ENCODE measurements at places on chromosomes 6 and 20. TPM values are rescaled to one million over a fixed set of nuclear protein-coding genes. Genes with fewer than 3 reads are reported as not detected.

Gene GNAS-AS1
- 1.7 TPM for total RNA-seq

DNA sequence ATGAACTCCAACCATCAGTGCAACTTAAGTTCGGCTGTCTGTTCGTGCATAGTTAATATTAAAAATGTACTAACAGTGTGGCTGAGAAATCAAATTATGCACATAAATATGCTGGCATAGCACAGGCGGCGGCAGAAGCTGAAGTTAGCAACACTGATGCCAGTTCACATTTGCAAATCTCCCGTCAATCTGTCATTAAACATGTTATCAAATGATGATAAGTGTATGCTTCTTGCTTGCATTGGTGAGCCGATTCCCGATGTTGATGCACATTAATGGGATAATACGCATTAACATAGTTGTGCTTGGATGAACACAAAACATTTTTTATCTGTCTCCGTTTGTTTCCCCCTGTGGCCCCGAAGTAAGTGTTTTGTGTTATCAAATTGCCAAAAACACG lies 309.4 kb downstream of the ZNF217 start:
- H3K36me3 ChIP-seq = no peaks in the 10 kb centered on the region
- no peaks in the 10 kb centered on the region for H3K4me1 ChIP-seq
- H3K4me3 ChIP-seq = no peak overlapping the region
- no peak overlapping the region for H3K27ac ChIP-seq

DNA sequence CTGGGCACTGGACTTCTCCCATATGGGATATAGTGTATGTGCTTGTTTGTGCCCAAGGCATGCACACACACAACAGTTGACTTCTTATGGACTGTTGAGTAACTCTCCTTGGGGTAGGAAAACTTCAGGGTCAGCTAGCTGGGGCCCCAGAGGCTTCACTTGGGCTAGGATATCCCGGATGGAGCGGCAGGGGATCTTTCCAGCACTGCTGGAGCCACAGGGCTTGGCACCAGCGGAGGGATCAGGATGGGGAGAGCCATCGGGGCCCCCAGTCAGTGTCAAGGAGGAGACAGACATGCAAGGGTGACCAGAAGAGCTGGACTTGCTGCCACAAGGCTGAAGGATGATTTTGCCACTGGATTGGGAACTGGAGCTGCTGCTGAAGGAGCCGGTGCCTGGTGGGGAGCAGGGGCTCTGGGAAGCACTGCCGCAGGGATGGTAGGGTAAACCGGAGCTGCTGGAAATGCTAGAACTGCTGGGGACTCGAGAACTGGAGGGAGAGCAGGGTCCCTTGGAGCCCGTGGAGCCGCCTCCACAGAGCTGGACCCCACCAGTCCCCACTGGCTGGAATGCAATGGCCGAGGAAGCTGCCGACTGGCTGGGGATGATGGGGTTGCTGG lies 1.5 kb downstream of the PSORS1C1 start:
- no peak overlapping the region for H3K4me3 ChIP-seq
- no peak for DNase-seq
- H3K4me1 ChIP-seq = no peaks in the 10 kb centered on the region
- H3K36me3 ChIP-seq = no peaks in the 10 kb centered on the region
- H3K27me3 ChIP-seq = no peaks in the 10 kb centered on the region

Gene KHDRBS2
- not detected for total RNA-seq

DNA sequence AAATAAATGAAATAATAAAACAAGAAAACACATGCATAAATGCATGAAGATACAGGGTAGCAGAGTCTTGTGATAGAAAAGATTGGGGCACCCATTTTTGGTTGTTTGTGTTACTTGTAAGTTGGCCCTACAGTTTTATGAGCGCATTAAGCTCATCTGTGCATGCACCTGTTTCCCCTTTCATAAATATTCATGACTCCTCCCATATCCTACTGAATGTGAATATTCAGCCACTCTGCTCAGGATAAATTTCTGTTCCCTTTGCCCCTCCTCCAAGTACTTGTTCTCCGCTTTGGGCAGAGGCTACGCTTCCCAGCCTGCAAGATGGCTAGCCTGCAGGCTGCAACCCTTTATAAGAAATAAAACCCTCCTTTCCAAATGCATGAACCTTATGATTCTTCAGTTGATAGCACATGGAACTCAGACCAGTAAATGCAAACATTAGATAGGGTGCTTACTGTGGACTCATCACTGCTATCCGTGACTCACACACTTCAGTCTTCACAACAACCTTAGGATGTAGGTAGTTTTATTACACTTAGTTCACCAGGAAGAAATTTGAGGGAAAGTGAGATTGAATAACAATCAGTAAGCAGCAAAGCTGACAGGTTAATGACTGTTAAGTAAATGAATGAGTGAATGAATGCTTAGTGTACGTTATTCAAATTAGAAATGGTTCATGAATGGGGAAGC lies 15.0 kb downstream of the ALDH8A1 start:
- no peak for DNase-seq
- H3K36me3 ChIP-seq = no peaks in the 10 kb centered on the region
- no peaks in the 10 kb centered on the region for H3K27me3 ChIP-seq
- H3K4me1 ChIP-seq = peaks cover 23% of the 10 kb centered on the region

- H3K27ac ChIP-seq = no peak overlapping the region
- H3K36me3 ChIP-seq = no peaks in the 10 kb centered on the region
- H3K4me1 ChIP-seq = peaks cover 11% of the 10 kb centered on the region
- no peak for DNase-seq
- no peaks in the 10 kb centered on the region for H3K27me3 ChIP-seq
Measured at GRCh38 chr6:34194772-34195171, 41.9 kb upstream of the HMGA1 start.

DNA sequence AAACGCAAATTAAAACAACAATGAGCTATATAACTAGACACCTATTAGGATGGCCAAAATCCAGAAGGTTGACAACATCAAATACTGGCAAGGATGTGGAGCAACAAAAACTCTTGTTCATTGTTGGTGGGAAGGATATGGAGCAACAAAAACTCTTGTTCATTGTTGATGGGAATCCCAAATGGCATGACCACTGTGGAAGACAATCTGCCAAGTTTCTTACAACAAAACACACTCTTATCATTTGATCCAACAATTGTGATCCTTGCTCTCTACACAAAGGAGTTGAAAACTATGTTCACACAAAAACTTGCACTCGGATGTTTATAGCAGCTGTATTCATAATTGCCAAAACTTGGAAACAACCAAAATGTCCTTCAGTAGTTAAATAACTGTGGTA lies 61.8 kb upstream of the LAMA2 start:
- H3K4me1 ChIP-seq = no peaks in the 10 kb centered on the region
- H3K36me3 ChIP-seq = no peaks in the 10 kb centered on the region
- no peak overlapping the region for H3K4me3 ChIP-seq
- no peak for DNase-seq
- no peak overlapping the region for H3K27ac ChIP-seq

GRCh38 chr6:97423190-97423589 lies 140.2 kb upstream of the MMS22L start:
- no peak overlapping the region for H3K27ac ChIP-seq
- H3K36me3 ChIP-seq = no peaks in the 10 kb centered on the region
- peaks cover 5% of the 10 kb centered on the region for H3K27me3 ChIP-seq
- DNase-seq = no peak
- H3K4me3 ChIP-seq = no peak overlapping the region

Gene MPIG6B
- total RNA-seq = 0.81 TPM

- peak overlapping the region; percentile 82 for H3K4me3 ChIP-seq
- DNase-seq = peak; percentile 33
- H3K27ac ChIP-seq = peak overlapping the region; percentile 89
Measured at GRCh38 chr20:1389703-1390580, 2.9 kb downstream of the FKBP1A start.

GRCh38 chr6:157864185-157864761 lies 41.2 kb downstream of the SNX9 start:
- DNase-seq = no peak
- H3K27ac ChIP-seq = peak overlapping the region; percentile 35

DNA sequence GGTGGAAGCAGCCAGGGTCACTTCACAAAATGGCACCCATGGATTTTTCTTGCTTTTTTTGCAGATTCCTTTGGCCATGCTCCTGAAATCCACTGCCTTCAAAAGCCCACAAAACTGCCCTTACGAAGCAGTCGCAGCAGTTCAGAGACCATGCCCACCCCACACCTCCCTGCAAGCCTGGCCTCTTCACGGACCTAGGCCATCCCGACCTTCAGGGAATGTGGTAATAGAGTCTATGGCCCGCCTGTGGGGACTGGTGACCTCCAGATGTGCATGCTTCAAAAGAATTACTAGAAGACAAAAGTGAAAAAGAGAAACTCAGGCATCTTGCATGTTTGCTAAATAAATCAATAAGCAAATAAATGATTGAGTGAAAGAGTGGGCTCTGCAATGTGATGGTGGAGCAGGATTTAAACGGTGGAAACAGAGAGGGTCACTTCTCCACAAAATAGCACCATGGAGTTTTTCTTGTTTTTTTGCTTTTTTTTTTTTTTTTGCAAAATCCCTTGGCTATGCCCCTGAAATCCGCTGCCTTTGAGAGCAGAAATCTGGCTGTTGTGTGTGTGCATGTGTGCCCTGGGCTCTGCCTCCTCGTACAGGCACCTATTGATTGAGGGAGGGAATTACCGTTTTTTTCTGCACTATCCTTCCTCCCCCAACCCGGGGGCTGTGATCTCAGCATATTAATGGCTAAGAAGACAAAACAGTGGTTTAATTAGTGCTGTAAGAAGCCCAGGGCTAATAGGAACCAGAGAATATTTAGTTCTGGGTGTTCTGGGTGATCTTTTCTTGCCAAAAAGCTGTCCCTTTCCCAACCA lies 107.4 kb downstream of the PXDC1 start:
- H3K4me1 ChIP-seq = no peaks in the 10 kb centered on the region
- no peaks in the 10 kb centered on the region for H3K36me3 ChIP-seq
- no peaks in the 10 kb centered on the region for H3K27me3 ChIP-seq
- no peak overlapping the region for H3K4me3 ChIP-seq
- no peak for DNase-seq
- no peak overlapping the region for H3K27ac ChIP-seq

- peak overlapping the region; percentile 70 for H3K27ac ChIP-seq
- H3K27me3 ChIP-seq = no peaks in the 10 kb centered on the region
- H3K36me3 ChIP-seq = peaks cover 69% of the 10 kb centered on the region
- H3K4me1 ChIP-seq = peaks cover 55% of the 10 kb centered on the region
- no peak for DNase-seq
- H3K4me3 ChIP-seq = no peak overlapping the region
Measured at GRCh38 chr20:1371202-1371782, 21.6 kb downstream of the FKBP1A start.

DNA sequence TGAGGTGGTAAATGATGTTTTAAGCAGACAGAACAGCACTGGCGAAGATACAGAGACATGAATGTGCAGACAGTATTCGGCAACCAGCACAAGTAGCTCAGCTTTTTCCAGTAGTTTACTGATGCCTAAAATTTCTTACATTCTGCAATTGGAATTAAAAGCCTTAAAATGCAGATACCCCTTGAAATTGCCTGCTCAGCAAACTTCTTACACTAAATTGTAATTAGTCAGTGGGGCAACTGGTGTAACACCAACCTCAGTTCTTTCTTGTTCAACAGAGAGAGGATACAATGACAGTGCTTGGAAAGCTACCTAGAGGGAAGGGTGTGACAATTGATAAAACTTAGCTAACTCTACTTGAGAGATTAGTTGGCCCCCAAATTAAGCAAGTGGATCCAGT lies 121.1 kb upstream of the ENPP5 start:
- no peaks in the 10 kb centered on the region for H3K4me1 ChIP-seq
- no peak overlapping the region for H3K27ac ChIP-seq
- H3K4me3 ChIP-seq = no peak overlapping the region
- H3K27me3 ChIP-seq = peaks cover 28% of the 10 kb centered on the region

DNA sequence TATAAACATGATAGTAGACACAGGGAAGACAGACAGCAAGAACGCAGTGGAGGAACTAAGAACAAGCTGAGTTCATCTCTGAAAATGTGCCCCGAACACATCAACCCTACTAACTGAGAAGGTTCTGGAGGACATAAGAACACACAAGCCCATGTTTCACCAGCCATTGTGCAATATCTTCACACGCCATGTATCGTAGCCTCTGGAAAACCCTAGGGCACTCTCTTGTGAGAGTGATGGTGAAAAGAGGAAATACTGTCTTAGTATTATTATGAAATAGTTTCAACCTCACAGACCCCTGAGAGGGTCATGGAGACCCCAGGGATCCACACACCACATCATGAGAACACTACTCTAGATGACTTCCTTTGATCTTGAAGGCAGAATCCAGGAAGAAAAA lies 26.1 kb upstream of the FOXF2 start:
- peaks cover 33% of the 10 kb centered on the region for H3K27me3 ChIP-seq
- no peak overlapping the region for H3K27ac ChIP-seq
- no peak for DNase-seq
- no peak overlapping the region for H3K4me3 ChIP-seq

Gene ADGRG6
- 1.3 TPM for total RNA-seq

Gene TNFRSF6B
- not detected for total RNA-seq

- no peak overlapping the region for H3K4me3 ChIP-seq
- H3K27me3 ChIP-seq = peaks cover 32% of the 10 kb centered on the region
- no peaks in the 10 kb centered on the region for H3K36me3 ChIP-seq
- DNase-seq = no peak
Measured at GRCh38 chr6:44341095-44341890, 1.2 kb upstream of the SPATS1 start.

DNA sequence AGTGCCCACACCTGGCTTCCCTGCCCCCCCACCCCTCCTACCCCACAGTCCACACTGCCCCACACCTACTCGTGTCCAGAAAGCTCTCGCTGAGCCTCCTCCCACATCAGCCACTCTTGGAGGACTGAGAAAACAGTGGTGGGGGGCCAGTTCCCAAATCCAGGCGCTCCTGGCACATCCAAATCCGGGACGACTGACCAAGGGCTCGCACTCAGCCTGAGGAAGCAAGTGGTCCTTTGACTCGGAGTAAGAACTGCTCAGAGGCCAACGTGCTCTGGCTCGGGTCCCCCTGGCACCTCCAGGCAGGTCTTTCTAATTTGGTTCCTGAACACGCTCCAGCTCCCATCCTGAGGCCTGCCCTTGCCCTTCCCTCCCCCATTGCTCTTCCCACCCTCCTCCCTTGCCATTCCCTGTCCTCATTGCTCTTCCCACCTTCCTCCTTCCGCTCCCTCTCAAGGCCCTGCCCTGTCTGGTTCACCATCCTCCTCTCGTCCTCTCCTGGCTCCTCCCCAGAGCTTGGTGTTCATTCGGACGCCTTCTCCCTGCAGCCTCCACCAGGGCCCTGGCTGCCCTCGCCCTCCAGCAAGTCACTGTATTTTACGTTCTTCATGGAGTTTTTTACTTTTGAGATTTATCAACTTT lies 83.6 kb downstream of the THBS2 start:
- no peak overlapping the region for H3K27ac ChIP-seq
- no peaks in the 10 kb centered on the region for H3K4me1 ChIP-seq
- H3K27me3 ChIP-seq = no peaks in the 10 kb centered on the region
- no peaks in the 10 kb centered on the region for H3K36me3 ChIP-seq
- no peak for DNase-seq

DNA sequence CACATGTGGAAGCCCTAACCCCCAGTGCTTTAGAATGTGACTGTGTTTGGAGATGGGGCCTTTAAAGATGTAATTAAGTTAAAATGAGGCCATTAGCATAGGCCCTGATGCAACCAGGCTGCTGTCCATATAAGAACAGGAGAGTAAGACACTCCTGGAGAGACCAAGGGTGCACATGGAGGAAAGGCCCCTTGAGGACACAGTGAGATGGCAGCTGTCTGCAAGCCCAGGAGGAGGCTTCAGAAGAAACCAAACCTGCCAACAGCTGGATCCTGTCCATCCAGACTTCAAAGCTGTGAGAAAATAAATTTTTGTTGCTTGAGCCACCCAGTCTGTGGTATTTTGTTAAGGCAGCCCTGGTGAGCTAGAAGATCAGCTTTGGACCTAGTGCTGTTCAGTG lies 16.8 kb upstream of the SNRPB2 start:
- H3K27ac ChIP-seq = no peak overlapping the region
- DNase-seq = no peak
- no peaks in the 10 kb centered on the region for H3K36me3 ChIP-seq
- peaks cover 15% of the 10 kb centered on the region for H3K4me1 ChIP-seq
- H3K4me3 ChIP-seq = no peak overlapping the region

- no peaks in the 10 kb centered on the region for H3K36me3 ChIP-seq
- no peaks in the 10 kb centered on the region for H3K4me1 ChIP-seq
- H3K4me3 ChIP-seq = no peak overlapping the region
Measured at GRCh38 chr20:47711046-47711752, 74.1 kb downstream of the SULF2 start.

Gene NHLRC1
- total RNA-seq = 0.18 TPM

Data from activated CD8-positive, alpha-beta T cell treated with anti-CD3 and anti-CD28 coated beads for 36 hours (primary cell).